Activated naive CD8-positive, alpha-beta T cell treated with anti-CD3 and anti-CD28 coated beads for 36 hours (primary cell): ENCODE measurements at places on chromosomes 2 and 18. TPM values are rescaled to one million over a fixed set of nuclear protein-coding genes. Genes with fewer than 3 reads are reported as not detected.

DNA sequence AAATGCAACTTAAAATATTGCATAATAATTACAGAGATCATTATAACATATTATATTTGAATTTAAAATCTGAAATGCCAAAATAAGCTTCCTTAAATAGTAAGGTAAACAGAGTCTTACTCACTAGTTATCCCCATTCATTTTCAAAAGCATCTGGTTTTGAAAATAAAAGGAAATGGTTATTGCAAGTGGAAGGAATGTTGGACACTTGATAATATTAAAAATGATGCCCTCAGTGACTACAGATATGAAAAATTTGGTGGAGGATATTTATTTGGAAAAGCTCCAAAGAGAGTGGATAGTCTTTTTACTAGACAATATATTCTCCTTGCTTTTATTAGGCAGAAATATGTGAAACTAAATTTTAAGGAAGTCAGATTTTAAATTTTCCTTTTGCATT lies 39.7 kb downstream of the CDH19 start:
- no peak for DNase-seq

GRCh38 chr2:119366161-119366648 lies 429 bp downstream of the C2orf76 start:
- no peak for DNase-seq

GRCh38 chr18:51072586-51073313 lies 42.7 kb downstream of the SMAD4 start:
- no peak for DNase-seq

The TBC1D8 gene
- total RNA-seq, result 2.1 TPM

The TET3 gene
- 14.8 TPM for total RNA-seq

The CHRND gene
- total RNA-seq, result not detected
